ENCODE measurements at places on chromosomes 7 and 10.

DNA sequence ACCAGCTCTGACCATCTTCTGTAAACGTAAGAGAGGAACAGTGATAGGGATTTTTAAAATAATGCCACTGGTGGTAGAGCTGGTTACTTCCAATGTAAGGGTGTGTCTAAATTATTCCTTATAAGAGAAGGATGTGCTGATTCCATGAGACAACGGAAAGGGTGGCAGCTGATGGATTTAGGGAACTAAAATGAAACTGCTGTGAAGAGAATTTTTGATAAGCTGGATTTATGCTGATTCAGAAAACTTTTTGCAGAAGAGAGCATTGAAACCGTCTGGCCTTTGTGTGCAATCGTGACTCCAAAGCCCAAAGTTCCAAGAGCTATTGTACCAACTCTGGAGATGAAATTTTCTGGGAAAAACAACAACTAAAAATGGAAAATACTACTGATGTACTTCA, 301.0 kb downstream of the PRPF18 start:
- no peak for DNase-seq

- no peak for DNase-seq
These were observed 269.6 kb upstream of the LRGUK start for GRCh38 chr7:133857376-133858119.

DNA sequence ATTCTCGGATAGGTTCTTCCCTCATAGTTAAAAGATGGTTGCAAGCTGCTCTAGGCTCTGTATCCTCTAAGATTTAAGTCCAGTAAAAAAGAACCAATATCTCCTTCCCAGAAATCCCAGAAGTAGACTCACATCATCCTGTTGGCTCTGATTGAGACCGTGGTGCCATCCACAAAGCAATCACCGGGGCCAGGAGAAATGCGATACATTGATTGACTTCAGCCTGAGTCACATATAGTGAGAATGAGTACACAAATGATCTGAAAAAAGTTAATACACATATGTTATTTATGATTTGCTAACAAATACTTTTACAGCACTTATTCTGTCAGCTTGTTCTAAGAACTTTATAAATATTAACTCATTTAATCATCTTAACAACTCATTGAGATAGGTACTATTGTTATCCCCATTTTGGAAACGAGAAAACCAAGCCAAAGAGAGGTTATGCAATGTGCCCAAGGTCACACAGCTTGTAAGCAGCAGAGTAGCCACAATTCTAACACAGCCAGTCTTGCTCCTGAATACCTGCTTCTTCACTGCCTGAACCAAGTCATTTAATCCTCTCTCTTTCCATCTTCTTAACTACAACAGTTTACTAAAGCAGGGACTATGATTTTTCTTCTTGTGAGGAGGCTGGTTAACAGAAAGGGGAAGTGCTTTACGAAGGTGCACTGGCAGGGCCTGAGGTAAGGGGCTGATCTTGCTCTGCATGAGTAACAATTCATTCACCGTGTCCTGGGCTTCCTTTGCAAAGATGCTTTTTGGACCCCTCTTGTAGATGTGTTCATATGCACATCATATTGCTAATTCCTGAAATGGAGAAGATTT, 177.0 kb downstream of the REEP3 start:
- DNase-seq = no peak

- no peak for DNase-seq
These were observed 66.2 kb upstream of the SRPK2 start for GRCh38 chr7:105454921-105455320.

GRCh38 chr7:130957137-130957513, 223.1 kb upstream of the KLF14 start:
- DNase-seq = no peak

- DNase-seq = no peak
These were observed 724.6 kb upstream of the CELF2 start for GRCh38 chr10:10293041-10293440.

GRCh38 chr10:83617692-83618545, 521.4 kb upstream of the GHITM start:
- DNase-seq = no peak

- no peak for DNase-seq
These were observed 337.8 kb downstream of the ADARB2 start for GRCh38 chr10:1399431-1400100.

GRCh38 chr10:124010024-124010423, 83.4 kb downstream of the CHST15 start:
- DNase-seq = no peak

DNA sequence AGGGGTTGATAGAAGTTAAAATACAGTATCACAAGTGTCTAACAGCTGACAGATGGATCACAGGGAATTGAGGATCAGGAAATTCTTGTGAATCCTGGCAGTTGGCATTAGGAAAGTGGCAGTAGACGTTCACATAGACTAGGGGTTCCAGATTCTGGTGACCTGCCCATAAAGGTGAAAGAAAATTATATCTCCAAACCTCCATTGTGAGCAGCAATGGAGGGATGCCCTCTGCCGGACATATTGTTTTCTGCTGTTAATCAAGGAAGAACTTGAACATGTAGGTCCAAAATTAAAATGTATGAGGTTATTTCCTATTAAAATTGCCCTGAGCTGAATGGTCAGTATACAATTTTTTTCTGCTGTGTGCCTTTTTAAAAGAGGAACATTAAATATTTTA, 5.1 kb downstream of the NME8 start:
- no peak for DNase-seq

- DNase-seq = peak; percentile 63
These were observed 14.3 kb downstream of the ZNF282 start for GRCh38 chr7:149209518-149210269.
